ENCODE measurements at places on chromosomes 6 and 20.

GRCh38 chr6:36969240-36969691, 14.7 kb downstream of the PI16 start:
- DNase-seq, result no peak

GRCh38 chr6:35388030-35388429, 45.7 kb downstream of the PPARD start:
- DNase-seq, result no peak

GRCh38 chr6:139600343-139600742, 225.9 kb upstream of the CITED2 start:
- DNase-seq, result no peak

DNA sequence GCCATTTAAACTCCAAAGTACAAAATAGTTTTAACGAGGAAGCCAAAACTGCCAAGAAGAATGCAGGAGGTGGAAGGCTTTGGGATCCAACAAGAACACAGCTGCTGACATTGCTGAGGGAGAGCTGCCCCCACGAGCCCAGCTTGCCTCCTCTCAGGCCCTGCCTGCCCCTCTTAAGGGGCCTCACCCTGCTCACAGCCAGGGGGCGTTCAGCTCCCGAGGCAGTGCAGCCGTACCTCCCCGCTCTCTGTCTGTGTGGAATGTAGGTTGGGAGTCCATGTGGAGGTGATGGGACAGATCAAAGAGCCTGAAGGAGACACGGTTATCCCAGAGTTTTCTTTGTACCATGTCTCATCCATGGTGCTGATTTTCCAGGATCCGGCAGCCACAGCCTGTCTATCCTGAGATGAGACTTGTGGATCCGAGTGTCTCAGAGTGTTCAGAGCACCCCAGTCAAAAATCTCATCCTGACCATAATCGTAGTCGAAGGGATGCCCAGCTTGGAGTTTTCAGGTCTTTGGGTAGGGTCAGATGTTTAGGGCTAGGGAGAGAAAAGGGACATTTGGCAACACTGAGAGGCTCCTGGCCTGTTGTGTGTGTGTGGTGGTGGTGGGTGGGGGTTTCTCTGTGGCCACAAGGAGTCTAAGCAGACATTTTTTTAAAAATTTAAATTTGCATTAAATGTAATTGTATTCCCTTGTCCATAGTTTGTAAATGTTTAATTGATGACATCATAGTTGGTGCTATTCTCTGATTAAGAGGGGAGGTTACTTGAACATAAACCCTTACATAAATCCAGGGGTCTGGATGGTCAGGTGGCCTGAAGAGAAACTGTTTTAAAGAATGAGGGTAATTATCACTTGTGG, 111.4 kb upstream of the CLDN20 start:
- no peak for DNase-seq

- no peak for DNase-seq
These were observed 12.8 kb downstream of the NT5E start for GRCh38 chr6:85462673-85463072.

DNA sequence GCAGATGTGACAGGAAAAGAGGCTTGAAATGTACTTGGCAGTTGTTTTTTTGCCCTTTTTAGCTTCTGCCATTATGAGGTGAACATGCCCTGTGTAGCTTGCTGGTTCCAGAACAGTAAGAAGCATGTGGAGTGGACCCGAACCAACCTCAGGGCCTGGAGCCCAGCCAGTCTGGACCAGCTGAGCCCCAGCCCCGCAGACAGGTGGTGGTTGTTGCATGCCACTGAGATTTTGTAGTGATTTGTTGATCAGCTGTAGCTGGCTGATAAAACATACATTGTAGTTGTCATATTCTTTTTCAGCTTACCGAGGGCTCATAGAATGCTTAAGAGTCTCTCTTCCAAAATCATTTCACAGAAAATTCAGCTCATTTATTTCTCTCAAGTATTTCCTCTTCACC, 182.2 kb downstream of the FARS2 start:
- no peak for DNase-seq

GRCh38 chr20:50996901-50997865, 25.7 kb downstream of the KCNG1 start:
- DNase-seq, result no peak

DNA sequence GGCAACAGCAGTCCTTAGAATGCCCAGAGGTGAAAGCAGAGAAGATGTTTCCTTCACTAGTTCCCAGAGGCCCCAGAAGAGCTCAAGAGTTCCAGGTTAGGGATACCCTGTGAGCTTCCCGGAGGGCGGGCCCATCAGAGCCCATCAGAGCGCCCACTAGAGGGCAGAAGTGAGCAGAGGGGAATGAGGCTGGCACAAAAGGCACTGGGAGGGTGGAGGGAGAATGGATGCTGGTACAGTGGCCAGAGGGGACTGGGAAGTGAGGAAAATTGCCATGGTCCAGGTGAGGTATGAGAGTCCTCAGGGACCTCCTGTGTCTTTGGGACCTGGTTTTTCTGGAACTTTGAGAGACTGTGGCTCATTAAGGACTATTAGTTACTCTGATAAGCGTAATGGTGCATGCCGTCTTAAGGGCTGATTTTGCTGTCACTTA, 57.3 kb downstream of the LINC00237 start:
- peak; percentile 3 for DNase-seq

DNA sequence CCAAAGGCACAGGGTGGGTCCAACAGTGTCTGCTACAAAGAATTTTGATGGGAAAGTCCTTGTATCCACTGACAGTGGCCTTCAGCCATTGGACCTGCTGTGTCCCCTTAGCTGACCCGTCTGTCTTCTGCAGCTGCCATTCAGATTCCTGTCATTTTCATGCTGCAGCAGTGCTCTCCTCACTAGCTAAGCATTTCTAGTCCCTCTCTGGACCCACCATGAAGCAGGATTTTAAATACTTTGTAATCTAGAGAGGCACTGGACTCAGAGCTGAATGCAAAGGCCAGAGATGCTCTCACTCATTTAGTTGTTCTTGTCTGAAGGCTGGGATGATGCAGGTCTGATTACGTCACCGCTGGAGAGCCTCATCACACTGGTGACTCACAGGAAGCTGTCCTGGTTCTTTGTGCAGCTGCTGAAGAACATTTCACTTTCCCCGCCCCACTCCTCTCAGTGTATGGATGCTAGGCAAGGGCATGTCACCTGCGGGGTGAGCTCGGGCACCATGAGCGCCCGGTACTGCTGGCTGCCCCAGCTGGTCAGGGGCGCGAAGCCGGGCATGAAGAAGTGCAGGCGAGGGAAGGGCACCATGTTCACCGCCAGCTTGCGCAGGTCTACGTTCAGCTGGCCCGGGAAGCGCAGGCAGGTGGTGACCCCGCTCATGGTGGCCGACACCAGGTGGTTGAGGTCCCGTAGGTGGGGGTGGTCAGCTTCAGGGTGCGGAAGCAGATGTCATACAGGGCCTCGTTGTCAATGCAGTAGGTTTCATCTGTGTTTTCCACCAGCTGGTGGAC, 19.4 kb upstream of the TUBB2A start:
- peak; percentile 33 for DNase-seq

- DNase-seq, result no peak
These were observed 280.1 kb downstream of the PREX1 start for GRCh38 chr20:48547664-48548063.

- no peak for DNase-seq
These were observed 5.8 kb downstream of the C6orf132 start for GRCh38 chr6:42136508-42137193.

All from CD4-positive, CD25-positive, alpha-beta regulatory T cell (primary cell).